ENCODE measurements at places on chromosomes 5 and 9. TPM values are rescaled to one million over a fixed set of nuclear protein-coding genes. Genes with fewer than 3 reads are reported as not detected.

GCNT4 gene
- total RNA-seq, result 2.3 TPM

TAF11L13 gene
- total RNA-seq, result not detected

TMEM215 gene
- total RNA-seq, result not detected

PFDN1 gene
- 86.3 TPM for total RNA-seq

TPPP gene
- 4.3 TPM for total RNA-seq

SPATA31D4 gene
- not detected for total RNA-seq

ADAMTSL2 gene
- 0.33 TPM for total RNA-seq

FRMD3 gene
- total RNA-seq, result 14.1 TPM

DNA sequence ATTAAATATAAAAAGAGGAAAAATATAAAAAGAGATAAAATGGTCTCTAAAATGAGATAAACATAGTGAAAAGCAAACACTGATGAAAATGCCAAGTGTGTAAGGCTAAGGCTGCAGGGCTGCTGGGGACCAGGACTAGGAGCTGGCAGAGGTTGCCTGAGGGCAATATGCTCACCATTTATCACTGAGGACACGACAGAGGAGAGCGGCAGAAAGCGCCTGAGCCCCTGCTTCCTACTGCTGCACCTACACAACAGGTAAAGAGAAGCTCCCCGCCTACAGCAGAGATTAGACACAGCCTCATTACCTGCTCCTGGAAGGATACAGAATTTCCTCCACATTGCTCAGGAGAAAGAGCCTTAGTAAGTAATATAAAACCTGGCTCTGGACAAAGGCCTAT, 70.7 kb upstream of the PPP1R2B start:
- DNase-seq, result no peak

- no peak for DNase-seq
These were observed 23.6 kb upstream of the CERCAM start for GRCh38 chr9:128396970-128397613.

DNA sequence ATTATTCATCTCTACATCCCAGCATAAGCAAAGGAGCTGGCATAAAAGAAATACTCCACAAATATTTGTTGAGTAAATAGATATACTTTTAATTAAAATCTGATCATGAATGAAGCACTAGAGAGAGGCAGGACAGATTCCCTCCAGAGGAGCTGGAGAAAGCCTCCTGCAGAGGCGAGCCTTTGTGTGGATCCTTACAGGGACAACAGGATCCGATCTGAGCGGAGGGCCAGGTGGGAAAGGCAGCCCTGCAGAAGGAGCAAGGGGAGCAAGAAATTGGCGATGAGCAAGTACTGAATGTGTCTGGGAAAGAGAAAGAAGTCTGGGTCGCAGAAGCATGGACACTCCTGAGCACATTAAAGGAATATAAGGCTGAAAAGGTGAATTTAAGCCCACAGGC, 69.4 kb downstream of the EBF1 start:
- no peak for DNase-seq

DNA sequence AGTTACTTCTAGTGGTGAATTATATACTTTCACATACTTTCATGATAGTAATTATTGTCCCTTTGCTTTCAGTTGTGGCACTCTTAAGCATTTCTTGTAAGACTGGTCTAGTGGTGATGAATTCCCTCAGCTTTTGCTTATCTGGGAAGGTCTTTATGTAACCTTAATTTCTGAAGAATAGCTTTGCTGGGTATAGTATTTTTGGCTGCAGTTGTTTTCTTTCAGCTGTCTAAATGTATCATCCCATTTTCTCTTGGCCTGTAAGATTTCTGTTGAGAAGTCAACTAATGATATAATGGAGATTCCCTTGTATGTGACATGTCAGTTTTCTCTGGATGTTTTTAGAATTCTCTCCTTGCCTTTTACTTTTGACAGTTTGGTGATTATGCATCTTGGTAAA, 41.0 kb downstream of the TMEM38B start:
- DNase-seq, result no peak

DNA sequence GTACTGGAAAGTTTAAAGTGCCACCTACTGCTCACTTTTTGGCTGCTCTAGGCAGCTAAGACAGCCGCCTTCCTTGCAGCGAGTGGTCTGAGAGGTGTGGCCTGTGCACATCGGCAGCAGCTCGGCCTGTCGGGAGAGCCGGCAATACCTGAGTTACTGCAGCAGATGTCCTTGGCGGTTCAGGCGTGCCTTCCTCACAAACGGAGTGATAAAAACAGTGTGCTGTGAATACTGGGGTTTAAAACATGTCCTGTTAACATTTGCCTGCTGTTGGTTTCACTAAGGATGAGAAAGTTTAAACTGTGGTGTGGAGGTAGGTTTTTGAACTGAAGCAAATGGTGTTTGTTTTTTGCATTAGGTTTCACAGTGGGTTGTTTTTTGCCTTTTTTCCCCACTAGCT, 12.9 kb downstream of the TRAF2 start:
- DNase-seq, result no peak

- DNase-seq, result no peak
These were observed 115.7 kb upstream of the EPB41L4A start for GRCh38 chr5:112534611-112535255.

- no peak for DNase-seq
These were observed 139.5 kb upstream of the C9orf72 start for GRCh38 chr9:27712806-27713205.

DNA sequence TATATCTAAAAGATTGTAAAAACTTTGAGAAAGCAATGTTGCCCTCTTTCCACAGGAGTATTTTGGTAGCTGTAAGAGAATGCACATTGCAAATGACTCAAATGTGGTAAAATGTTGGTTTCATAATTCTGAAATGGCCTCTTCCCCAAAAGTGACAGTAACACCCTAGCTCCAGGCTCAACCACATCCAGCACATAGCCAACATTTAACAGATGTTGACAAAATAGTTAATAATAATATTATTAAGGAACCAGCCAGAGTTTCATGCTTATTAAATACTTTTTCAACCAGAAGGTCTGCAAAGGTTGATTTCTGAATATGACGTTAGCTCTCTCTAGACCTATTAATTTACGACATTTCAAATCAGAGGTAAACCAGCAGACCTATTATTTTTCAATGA, 1.3 kb downstream of the ANXA1 start:
- DNase-seq, result no peak

- DNase-seq, result no peak
These were observed 183.8 kb upstream of the ITGA1 start for GRCh38 chr5:52603778-52604554.

DNA sequence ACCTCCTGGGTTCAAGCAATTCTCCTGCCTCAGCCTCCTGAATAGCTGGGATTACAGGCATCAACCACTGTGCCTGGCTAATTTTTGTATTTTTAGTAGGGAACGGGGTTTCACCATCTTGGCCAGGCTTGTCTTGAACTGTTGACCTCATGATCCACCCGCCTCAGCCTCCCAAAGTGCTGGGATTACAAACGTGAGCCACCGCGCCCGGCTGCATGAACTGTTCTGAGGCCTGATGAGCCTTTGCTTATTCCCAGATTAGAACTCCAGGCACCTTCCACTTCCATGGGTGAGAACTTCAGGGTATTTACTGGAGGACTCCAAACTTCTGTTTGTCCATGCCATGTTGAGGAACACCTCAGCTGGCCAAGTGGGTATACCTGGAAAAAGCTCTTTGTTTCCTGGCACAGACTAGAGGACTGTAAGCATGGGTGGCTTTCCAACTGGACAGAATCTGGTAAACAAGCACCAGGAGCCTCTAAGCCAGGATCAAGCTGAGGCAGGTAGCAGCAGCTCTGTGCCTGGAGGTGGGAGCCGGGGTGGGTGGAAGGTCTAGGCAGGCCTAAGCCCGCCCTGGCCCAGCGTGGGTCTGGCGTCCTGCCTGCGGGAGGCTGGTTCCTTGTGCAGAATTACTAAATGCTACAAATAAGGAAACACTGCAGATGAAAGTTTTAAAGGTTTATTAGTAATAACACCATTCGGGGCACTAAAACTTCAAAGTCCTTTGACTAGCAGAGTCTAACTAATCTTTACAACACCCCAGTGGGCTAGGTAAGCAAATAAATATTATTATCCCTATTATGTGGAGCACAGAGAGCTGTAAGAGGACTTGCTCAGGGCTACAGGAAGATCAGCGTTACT, 78.4 kb downstream of the SEMA5A start:
- DNase-seq, result no peak

GRCh38 chr9:110954822-110955291, 83.4 kb downstream of the LPAR1 start:
- DNase-seq, result no peak

DNA sequence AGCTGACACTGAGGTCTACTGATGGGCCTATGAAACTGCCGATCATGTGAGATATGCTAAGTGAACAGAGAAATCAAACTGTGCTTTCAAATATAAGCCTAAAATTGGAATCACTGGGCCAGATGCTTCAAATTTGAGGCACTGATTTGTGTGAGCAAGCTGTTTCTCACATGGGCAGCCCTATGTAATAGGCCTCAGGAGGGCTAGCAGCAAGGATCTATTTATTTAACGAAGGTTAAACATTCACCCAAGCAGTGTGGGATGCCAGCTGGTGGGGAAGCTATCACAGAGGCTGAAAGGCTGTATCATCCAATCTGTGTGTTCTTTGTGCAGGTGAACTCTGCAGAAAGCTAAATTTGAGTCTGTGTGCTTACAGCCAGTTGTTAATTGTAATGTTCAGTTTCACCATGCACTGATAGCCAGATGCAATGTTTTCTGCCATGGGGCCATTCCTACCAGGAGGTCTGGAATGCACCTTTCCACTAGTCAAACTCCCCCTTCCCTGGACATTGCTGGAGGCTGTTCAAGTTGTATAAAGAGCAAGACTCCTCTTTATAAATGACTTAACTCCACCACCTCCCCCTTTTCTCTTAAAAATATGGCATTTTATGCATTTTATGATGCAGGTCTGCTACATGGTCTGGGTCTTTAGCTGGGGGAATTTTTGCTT, 228.9 kb downstream of the SH3GL2 start:
- DNase-seq, result no peak

GRCh38 chr9:80552931-80553330, 981.2 kb downstream of the TLE4 start:
- DNase-seq, result no peak

All from breast epithelium (tissue), 4 donors.